ENCODE measurements at places on chromosomes 5 and 9.

GRCh38 chr9:33379666-33380389 is 22.5 kb downstream of the AQP7 start:
- no peak for DNase-seq

- DNase-seq = no peak
Measured at GRCh38 chr5:38666668-38667498, 110.4 kb upstream of the LIFR start.

DNA sequence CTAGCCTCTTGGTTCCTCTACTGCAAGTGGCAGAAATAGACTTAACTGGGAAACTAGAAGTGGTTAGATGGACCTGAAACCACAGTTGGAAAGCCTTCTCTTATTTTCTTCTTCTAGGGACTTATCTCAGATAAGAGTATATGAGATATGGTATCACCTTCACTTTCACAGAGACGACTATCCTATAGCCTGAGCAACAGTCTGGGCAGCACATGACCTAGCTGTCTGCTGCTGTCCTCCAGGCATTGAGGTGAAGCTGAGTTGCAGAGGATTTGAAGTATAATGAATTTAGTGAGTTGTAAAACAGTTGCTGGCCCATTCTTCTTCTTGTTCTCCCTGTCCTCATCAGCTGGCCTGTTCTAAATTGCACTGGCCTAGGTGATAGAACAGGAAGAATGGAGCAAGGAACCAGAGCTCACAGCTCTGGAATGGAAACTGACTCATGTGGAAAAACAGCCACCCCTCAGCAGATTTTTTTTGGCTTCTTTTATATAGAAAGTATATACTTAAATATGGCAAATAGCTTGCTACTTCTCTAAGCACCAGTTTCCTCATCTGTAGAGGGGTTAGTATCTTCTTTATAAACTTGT is 27.8 kb downstream of the RECK start:
- DNase-seq = no peak

DNA sequence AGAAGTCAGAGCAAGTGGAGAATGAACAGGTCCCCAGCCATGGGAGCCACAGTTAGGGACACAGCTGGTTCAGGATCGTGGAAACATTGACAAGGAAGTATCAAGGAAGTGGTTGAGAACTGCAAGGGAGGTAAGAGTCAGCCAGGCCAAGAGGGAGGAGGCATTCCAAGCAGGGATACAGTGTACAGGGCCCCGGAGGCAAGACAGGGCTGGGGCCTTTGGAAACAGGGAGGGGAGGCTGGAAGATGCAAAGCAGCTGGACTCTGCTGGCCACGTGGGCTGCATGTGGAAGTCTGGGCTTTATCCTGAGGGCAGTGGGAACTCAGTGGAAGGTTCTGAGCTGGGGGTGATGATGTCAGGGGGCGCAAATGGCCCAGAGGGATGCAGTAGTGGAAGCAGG is 14.2 kb downstream of the CCDC180 start:
- no peak for DNase-seq

GRCh38 chr9:82513242-82513751 is 524.7 kb downstream of the SPATA31D1 start:
- DNase-seq = no peak

DNA sequence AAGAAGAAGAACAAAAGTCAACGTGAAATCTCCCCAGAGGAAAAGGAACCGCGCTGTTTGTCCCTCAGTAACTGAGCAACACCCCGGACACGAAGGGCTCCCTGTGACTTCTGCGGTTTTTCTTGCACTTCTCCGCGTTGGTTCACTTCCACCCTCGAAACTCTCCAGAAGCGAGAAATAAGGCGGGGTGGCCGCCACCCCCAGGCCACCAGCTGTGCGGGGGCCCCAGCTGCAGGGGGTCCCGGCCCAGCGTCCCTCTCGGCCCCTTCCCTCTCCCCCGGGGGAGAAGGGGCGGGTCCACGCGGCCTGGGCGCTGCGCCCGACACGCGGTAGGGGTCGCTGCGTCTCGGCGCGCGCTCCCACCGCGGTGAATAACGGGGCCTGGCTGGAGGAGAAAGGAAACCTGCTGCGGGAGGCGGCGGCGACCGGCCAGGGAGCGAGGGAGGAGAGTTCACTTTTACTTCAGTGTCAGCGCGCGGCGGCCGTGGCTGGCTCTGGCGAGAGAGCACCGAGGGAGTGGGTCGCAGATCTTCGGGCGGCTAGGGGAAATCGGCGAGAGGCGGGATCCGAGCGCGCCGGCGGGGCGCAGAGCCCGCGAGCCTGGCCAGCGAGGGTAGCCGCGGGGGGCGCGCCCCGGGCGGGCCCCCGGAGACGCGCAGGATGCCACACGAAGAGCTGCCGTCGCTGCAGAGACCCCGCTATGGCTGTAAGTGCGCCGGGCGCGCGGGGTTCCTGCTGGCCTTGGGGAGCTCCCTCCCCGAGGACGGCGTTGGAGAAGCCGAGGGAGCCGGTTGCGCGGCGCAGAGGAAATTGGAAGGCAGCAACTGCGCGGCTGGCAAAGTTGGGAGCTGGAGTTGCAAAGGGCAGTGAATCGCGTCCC is at the start of gene IQGAP2:
TSS of gene IQGAP2 (plus strand) at position 400 of the 880 bp plus-strand sequence. CDS start at position 661, 261 bp downstream.
- peak; percentile 75 for DNase-seq

DNA sequence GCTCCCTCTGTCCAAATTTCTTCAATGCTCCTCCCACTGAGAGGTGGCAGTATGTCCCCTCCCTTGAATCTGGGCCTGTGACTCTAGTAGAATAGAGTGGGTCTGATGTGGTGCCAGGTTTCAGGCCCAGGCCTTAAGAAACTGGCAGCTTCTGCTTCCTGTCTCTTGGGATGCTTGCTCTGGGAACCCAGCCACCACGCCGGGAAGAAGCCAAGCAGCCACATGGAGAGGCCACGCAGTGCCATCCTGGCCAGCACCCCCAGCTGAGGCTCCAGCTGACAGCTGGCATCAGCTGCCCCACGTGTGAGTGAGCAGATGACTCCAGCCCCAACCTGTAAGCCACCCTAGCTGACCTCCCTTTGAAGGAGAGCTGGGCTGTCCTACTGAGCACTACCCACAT is 7.3 kb upstream of the TSPAN17 start:
- peak; percentile 45 for DNase-seq

- DNase-seq = no peak
Measured at GRCh38 chr5:57784121-57784520, 301.5 kb upstream of the ACTBL2 start.

- no peak for DNase-seq
Measured at GRCh38 chr5:178423431-178423830, 166.8 kb downstream of the COL23A1 start.

GRCh38 chr5:130335117-130335516 is 430.9 kb downstream of the CHSY3 start:
- DNase-seq = no peak

- DNase-seq = no peak
Measured at GRCh38 chr9:86991077-86991476, 43.8 kb upstream of the GAS1 start.

DNA sequence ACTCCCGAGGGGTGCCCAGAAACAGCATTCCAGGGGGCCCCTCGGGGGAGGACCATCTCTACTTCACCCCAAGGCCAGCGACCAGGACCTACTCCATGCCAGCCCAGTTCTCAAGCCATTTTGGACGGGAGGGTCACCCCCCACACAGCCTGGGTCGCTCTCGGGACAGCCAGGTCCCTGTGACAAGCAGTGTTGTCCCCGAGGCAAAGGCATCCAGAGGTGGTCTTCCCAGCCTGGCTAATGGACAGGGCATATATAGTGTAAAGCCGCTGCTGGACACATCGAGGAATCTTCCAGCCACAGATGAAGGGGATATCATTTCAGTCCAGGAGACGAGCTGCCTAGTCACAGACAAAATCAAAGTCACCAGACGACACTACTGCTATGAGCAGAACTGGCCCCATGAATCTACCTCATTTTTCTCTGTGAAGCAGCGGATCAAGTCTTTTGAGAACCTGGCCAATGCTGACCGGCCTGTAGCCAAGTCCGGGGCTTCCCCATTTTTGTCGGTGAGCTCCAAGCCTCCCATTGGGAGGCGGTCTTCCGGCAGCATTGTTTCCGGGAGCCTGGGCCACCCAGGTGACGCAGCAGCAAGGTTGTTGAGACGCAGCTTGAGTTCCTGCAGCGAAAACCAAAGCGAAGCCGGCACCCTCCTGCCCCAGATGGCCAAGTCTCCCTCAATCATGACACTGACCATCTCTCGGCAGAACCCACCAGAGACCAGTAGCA is 83.9 kb downstream of the GOLPH3 start:
- no peak for DNase-seq

GRCh38 chr9:76897804-76898525 is 7.9 kb downstream of the PRUNE2 start:
- no peak for DNase-seq

- DNase-seq = no peak
Measured at GRCh38 chr5:121851643-121852574, at the start of gene FTMT. Gene FTMT, plus strand, starts transcription at chr5:121851882. Its CDS starts 82 bp downstream, at chr5:121851964.

DNA sequence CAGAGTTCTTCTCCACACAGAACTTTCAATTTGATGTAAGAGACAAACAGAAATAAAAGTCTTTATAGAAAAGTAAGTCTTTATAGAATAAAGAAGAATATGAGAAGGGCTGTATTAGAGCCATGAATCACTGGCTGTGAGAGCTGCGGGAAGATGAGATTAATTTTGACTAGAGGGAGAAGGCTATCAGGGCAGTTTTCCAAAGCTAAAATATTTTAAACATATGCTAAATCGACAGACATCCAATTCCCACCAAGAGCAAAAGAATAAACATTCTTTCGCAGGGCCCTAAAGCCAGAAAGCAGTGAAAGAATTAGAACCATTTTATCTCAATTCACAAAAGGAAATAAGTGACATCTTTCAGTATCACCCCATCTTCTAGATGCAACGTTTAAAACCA is 208.3 kb upstream of the MAP3K1 start:
- DNase-seq = no peak

DNA sequence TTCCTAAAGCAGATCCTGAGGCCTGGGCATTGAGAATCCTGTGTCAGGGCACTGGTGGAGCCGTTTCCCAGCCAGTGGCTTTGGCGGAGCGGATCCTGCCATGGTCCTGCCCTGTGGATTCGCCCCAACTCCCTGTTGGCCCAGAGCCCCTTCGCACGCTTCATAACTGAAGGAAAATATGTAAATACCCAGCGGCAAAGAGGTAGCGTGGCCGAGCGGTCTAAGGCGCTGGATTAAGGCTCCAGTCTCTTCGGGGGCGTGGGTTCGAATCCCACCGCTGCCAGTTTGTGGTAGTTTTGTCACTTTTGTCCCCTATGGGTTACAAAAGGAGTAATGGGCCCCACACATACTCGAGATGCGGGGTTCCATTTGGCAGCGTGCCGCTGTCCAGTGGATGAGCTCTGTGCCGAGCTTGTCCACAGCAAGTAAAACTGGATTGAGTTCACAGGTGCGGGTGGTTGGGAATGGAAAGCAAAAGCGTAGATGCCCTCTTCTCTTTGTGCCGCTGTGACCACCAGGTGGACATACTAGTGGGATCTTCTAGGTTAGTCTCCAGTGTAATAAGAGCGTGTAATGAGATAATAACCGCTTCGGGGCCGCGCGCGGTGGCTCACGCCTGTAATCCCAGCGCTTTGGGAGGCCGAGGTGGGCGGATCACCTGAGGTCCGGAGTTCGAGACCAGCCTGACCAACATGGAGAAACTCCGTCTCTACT is 17.3 kb downstream of the TRIM7 start:
- DNase-seq = peak; percentile 69

DNA sequence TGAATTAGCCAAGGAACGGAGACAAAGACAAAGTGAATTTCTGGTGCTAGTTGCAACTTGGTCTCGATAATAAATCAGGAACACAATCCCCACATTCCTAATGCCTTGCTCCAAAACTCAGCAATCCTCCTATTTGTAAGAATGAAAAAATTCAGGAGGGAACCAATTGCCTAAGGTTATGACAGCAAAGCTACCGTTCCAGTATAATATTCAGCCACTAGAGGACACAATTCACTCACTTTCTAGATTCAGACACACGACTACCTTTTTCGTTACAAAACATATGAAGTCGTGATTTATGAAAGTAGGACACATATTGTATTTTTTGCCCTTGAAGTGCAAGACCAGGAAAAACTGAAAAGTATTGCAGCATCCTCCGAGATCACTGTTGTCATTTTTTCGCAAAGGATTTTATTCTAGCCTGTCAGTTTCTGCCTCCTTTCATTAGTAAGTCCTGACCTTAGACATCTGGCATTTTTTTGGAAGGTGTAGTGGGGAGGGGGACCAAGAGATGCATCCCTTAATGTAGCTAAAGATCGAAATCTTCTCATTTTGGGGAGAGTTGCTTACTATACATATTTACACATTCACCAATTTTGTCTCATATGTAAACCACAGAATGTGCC is 133.1 kb downstream of the DOCK8 start:
- DNase-seq = no peak
